ENCODE measurements at places on chromosomes 5 and 9. TPM values are rescaled to one million over a fixed set of nuclear protein-coding genes. Genes with fewer than 3 reads are reported as not detected.

GRCh38 chr9:92961627-92962302 is 14.4 kb downstream of the FGD3 start:
- no peak for DNase-seq

DNA sequence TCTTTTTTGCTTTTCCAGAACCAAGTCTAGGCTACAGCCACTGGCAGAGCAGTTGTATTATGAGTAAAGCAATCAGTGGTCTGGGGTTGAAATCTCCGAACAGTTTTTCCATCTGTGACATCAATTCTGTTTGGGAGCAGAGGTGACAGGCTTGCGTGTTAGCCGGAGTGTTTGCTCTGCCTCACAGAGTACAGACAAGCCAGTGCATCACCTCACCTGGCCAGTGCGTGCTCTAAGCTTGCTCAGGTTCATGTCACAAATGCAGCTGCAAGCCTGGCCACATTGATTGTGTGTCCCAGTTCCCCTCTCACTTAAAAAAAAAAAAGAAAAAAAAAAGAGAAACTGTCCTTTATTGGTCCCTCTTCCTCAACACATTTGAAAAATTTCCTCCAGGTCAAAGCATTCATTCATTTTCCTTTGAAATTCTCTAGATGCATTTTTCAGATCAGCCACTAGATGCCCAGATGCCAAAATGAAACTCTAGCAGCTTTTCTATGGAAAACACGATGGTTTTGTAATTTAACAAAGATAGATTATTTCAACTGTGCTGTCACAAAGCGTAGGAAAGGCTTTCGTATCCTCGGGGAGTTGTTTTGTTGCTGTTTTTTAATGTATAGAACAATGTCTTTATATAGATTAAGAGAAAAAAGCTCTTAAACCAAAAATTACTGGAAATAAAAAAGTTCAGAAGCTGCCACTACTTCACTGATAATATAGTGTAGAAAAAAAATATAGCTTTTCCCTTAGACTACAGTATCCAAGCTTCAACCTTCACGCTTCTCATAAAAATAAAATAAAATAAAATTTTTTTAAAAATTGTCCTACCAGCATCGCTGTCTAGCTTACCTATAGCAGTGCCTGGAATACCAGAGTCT is 585.5 kb downstream of the TLE1 start:
- DNase-seq: no peak

GRCh38 chr5:122492675-122493074 is 180.6 kb downstream of the SNCAIP start:
- DNase-seq: no peak

- no peak for DNase-seq
Observed at GRCh38 chr5:17234374-17234773, 16.9 kb downstream of the BASP1 start.

DNA sequence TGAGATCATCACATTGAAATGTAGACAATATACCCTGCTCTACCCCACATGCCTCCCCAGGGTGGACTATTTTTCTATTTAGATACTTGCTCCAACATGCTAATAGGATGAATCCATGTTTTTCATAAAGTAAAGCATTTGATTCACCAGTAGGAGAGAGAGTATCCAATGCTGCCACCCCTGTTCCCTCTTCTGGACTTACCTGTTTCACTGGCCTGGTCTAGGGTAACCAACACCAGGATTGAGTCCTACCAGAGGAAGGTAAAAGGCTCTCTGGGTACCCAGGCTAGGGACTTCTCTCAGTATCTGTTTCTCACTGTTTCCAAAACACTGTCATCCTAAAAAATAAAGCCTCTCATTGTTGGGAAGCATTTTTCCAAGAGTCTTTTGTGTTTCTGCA is 30.2 kb upstream of the GABRP start:
- DNase-seq: no peak

- no peak for DNase-seq
Observed at GRCh38 chr5:112822456-112822855, 38.6 kb upstream of the SRP19 start.

The PAEP gene
- polyA plus RNA-seq: not detected

The LURAP1L gene
- polyA plus RNA-seq: 42.7 TPM
